T-cell (primary cell): ENCODE measurements at places on chromosomes 12 and 14.

DNA sequence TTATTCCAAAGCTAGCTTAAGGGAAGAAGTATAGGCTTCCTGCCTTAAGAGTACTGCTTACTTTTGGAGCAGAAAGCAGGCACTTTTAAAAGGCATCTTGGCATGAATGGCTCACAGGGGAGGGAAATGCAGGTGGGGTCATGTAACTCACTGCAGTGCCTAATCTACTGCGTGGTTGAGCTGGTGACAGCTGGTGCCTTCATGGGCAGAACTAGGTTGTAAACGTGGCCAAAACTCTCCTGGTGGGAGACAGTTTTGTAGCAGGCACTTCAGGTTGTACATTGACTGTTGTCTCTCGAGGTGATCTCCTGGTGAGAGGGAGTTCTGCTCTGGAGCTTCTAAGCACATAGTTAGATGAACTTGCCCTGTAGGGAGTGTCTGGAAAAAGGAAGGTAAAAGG lies 962.5 kb downstream of the DIO2 start:
- DNase-seq = no peak

GRCh38 chr12:95368931-95369330 lies 105.0 kb upstream of the METAP2 start:
- no peak for DNase-seq

DNA sequence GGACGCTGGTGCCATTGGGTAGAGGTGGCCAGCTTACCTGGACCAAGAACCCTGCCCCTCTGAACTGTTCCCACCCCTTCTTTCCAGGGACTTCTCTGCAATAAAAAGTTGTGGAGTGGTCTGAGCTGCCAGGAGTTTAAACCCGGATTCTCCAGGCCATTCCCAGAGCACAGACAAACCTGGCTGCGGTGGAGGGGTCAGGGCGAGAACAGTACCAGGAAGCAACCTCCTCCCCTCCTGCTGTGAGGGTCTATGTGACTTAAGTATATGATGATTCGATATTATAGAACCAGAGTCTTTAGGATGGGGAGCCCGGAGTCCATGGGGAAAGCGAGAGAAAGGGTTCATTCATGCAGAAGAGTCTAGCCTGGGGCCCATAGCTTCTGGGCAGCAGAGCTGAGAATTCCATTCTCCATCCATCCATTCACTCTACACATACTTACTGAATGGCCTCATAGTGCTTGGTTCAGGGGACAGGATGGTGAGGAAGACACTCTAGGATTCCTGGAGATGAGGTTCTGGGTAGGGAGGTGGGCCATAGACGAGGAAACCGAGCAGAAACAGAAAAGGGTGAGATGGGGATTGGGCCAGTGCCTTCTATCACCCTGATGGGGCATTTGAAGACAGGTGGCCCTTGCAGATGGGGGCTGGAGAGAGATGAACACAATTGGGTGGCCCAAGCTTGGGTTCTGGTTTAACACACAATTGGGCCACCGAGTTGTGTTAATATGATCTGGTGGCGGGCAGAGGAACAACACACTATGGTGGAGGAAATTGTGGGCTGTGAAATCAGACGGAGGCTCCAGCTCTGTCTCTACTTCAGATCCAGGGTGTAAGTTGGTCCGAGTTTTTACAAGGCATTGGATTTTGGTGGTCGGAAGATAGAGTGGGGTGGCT lies 5.2 kb downstream of the KRT86 start:
- no peak for DNase-seq

DNA sequence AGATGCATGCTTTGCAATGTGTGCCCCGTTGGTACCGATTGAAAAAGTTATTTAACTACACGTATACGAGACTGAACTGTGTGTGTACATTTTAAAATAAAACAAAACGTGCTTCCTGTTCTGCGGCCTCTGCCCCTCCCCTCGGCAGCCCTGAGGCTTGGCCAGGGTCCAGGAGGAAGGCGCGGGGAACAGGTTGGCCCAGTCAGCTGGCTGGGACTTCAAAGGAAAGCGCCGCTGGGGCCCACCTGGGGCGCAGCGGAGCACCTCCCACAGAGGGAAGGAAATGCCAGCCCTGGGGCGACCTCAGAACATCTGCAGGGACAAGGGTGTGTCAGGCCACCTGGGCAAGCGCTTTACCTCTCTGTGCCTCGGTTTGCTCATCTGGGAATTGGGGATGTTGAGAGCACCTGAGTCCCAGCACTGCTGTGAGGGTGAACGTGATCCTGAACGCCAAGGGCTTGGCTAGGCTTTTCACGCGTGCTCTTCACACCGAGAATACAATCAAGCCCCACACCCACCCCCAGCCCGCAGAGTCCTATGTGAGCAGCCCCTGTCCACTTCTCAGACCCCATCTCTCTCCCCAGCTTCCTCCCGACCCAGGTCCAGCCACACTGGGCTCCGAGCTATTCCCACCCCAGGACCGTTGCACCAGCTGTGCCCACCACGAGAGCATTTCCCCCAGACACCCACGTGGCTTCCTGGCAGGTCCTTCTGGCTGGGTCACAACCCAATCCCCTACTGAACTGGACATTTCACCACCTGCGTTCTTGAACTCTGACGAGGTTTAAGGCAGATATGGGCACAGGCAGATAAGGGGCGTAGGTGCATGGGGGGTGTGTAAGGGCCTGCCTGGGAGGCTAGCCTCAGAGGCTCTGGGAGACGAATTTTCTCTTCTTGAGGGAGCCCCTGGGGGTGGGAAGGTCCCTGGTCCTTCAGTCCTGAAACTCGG lies 41.9 kb upstream of the NCOR2 start:
- peak; percentile 92 for DNase-seq

DNA sequence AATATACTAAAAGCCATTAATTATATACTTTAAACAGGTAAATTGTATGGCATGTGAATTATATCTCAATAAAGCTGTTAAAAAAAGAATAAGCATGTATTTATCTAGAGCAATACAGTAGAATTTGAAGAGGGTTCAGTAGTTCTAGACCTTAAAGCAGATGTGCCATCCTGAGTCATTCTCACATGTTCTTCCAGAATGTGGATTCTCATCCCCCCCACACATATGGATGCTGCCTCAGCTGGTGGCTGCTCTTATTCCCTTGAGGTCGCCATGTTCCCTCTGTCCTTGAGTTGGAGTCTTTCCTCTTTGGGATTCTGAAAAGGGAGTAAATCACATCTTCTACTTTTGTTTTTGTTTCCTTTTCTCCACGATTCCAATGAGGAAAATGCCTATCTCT lies 321.3 kb downstream of the AEBP2 start:
- DNase-seq = no peak

- peak; percentile 94 for DNase-seq
These were observed at the start of gene EEA1 for GRCh38 chr12:92928962-92929915. TSS of gene EEA1 (minus strand) at chr12:92929295. CDS start at chr12:92929066, 229 bp downstream.

DNA sequence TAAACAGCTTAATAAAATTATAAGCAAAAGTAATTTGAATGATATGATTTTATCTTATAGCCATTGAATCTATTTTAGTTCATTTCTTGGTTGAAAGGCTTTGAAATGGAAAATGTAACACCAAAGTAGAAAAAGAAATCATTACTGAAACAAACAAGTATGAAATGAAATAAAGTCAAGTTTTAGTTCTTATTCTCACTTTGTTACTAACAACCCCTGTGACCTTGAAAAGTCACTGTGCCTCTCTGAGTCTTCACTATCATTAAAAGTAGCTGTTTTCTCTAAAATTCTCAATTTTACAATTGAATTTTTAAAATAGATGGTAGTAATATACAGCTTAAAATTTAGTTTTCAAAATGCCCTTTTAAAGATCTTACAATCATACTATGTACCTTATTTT lies 32.4 kb upstream of the SLC17A8 start:
- no peak for DNase-seq
